Activated CD8-positive, alpha-beta T cell treated with anti-CD3 and anti-CD28 coated beads for 36 hours (primary cell): ENCODE measurements at places on chromosomes 1 and 21.

DNA sequence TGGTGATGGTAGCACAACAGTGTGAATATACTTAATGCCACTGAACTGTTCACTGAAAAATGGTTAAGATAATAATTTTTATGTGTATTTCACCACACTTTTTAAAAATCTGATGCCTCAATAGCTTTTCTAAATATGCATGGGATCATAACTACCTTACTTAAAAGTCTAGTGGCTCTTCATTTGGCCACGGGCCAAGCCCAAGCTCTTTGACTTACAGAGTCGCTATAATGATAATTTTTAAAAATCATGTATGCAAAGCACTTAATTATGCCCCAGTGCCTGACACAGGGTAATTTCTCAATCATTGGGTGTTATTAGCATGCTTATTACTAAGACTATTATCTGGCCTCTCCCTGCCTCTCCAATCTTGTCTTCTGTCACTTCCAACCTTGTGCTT lies 7.6 kb upstream of the CNN3 start:
- no peak for DNase-seq

DNA sequence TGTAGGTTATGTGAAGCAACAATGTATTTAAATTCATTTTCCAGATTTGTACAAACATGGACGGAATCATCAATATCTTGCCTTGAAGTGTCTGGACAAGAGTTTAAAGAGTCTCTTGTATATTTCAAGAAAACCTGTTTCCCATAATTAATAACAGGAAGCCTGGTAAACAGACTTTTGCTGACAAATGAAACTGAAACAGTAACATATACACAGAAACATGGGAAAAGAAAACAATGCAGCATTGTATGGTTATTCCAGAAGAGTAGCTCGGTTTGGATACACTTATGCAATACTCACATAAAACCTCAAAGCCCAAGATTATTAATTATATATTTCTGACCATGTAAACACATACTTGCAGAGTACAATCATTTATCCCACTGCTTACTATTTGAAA lies 265.5 kb downstream of the PTPRC start:
- DNase-seq: no peak

DNA sequence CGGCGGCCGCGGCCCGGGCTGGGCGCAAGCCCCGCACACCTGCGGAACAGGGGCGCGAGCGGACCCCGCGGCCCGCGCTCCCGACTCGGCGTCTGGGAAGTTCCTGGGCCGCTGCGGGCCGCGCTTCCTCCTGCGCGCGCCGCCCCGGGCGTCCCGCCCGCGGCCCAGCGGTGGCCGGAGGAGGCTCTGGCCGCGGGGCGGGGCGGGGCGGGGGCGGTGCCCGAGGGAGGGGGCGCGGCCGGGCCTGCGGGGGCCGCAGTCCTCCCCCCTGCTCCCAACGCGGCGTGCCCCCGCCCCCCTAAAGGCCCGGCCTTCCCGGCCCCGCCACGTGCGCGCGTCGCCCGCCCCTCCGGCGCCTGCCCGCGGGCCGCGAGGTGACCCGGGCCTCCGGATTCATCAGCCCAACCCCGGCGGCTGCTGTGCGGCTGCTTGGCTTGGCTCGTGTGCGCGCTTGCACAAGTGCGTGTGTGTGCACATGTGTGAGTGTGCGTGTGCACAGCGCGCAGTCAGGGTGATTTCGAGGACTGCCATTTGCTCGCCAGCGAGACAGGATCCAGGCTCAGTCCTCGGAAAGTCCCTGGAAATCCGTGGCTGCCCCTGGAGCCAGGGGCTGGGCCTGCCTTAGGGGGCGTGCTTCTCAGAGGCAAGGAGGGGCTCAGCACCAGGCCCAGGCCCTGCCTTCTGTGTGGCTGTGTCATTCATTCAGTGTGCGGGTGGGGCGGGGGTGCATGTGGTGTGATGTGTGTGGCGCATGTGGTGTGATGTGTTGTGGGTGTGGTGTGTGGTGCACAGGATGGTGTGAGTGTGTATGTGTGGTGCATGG lies at the start of gene C2CD2:
TSS of gene C2CD2 (minus strand) at position 188 of the 823 bp plus-strand sequence. CDS start 370 bp downstream, outside the sequence.
- DNase-seq: peak; percentile 28

DNA sequence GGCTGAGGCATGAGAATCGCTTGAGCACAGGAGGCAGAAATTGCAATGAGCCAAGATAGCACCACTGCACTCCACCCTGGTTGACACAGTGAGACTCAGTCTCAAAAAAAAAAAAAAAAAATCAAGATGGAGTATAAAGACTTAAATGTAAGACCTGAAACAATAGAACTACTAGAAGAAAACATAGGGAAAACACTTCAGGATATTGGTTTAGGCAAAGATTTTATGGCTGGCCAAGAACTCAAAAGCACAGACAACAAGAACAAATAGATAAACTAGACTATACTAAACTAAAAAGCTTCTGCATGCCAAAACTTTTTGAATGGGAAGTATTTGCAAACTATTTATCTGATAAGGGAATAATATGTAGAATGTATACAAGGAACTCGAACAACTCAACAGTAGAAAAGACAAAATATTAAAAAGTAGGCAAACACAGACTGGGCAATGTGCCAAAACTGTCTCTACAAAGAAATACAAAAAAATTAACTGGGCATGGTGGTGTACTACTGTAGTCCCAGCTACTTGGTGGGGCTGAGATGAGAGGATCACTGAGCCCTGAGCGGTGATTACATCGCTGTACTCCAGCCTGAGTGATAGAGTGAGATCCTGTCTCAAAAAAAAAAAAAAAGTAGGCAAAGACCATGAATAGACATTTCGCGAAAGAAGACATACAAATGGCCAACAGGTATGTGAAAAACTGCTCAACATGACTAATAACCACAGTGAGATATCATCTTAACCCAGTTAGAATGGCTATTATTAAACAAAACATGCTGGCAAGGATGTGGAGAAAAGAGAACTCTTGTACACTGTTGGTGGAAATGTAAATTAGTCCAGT lies 25.3 kb downstream of the DTL start:
- no peak for DNase-seq

DNA sequence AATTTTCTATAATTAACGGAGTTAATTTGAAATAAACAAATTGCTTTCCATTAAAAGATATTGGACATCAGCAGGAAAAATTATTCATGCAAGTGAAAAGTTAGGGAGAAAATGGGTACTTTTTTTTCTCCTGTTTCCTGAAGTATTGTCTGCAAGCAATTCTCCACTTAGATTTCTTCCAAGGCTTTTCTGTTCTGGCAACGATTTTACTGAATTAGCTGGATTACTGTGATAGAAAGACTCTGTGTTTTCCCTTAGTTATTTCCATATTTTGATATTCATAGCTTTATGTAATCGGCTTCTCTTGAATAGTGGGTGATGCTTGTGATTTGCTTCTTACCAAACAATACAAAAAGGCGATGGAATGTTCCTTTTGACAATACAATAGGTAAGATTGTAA lies 1333.9 kb downstream of the AMY1C start:
- DNase-seq: no peak

DNA sequence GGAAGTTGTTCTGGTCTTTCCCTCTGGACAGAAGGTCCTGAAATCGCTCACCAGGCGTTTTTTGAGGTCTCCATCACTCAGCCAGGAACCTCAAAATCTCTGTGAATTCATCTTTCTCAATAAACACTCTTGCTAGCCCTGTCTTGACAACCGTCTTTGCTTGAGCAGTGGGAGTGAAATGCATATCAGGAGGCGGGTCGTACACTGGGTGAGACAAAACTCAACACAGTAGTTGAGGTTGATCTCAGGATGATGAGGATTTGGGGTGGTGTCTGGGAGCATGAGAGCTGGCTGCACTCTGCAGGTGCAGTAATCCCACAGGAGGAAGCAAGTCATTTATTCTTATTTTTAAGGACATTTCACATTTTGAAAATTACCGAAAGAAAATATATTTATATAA lies 1.9 kb downstream of the GPR25 start:
- DNase-seq: no peak

DNA sequence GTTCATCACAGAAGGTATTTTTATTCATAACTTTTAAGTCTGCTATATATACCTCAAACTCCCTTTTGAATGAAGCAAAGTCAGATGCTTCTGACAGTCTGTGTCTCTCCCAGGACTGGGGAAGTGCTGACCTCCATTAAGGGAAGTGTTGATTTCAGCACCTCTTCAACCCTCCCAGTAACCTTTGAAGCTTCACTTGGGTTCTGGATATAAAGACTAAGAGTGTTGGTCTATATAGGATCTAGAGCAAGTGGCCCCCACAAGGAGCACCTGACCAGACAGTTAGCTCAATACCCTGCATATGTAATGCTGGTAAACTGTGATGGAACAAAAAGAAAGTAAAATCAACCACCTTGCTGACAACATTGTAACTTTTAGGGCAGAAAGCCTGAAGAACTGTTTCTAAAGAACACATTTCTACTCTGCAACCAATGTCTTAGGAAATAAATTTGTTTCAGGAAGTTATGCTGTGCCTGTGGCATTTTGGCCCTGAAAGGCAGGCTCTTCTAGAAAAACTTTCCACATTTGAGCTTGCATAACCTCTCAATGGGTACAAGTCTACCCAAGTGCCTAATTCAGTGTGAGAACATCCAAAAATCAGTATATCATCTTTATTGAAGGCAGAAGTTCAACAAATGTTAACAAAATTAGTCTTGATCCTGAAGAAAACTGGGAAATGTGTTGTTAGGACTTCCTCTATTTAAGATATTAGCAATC lies 865 bp upstream of the PTPN22 start:
- DNase-seq: peak; percentile 47

DNA sequence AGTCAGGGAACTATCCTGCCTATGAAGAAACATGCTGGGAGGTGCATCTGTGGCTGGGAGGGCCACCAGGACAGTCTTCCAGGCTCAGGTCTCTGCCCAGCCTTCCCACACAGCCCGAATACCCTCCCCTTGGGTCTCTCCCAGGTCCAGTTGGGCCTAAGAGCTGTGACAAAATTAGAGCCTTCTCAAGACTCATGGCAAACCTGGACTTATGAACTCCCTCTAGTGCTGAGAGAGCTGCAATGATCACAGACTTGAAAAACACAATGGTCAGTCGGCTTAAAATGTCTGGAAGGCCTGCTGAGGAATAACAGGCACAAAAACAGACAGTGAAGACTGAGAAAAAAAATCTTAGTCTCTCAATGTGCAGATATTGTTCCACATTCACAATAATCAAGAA lies 325.1 kb downstream of the BRINP2 start:
- no peak for DNase-seq

DNA sequence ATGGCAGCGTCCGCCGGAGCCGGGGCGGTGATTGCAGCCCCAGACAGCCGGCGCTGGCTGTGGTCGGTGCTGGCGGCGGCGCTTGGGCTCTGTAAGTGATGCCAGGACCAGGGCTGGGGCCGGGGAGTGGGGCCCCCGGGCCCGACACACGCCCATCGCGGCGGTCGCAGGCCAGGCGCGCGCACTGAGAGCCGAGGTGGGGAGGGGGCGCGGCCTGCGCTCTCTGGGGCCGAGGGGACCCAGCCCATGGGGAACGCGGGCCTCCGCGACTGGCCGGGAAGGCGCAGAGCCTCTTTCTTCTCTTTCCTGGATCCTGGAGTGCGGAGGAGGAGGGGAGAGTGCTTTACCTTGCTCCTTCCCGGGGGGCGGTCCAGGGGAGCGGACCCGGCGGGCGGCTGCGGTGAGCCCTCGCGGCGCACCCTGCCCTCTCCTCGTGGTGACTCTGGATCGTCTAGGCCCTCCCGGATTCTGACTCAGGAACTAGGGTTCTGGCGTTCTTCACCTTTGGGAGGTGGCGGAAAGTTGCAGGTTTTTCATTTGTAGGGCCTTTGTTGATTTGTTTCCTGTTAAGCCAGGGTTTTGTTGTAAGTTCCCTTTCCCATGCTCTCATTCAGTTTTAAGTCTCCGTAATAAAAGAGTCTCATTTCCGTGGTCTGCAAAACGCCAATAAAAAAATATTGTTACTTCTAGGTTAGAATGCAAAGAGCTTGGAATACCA lies 529 bp downstream of the MPZL1 start:
- DNase-seq: peak; percentile 32

GRCh38 chr1:93244298-93245069 lies 64.0 kb downstream of the CCDC18 start:
- DNase-seq: no peak

DNA sequence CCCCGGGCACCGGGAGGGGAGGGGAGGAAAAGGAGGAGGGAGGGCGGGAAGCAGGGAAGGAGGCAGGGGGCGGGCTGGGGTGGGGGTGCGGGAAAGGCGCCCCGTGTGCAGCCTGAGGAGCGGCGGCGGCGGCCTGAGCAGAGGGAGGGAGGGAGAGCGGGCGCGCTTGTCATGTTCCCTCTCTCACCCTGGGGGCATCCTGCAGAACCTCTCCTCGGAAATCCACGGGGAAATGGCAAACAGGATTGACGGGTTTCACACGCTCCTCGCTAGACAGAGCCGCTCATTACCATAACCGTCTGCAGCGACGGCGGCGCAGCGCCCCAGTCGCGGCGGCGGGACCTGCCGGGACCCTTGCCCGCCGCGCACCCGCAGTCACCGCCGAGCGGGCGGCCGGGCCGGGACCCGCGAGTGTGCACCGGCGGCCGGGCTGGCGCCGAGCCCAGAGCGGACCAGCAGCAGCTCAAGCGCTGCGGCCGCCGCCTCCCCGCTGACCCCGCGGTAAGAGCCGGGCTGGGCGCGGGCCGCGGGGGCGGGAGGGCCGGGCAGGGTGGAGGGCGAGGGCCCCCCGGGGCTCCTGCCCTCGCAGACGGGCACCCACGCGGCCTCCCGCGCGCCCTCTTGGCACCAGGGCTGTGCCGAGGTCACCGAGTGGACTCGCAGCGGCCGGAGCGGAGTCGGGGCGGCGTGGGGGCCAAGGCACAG lies at the start of gene SERTAD4:
TSS of gene SERTAD4 (plus strand) at position 286 of the 705 bp plus-strand sequence. CDS start 5,165 bp downstream, outside the sequence.
- no peak for DNase-seq

DNA sequence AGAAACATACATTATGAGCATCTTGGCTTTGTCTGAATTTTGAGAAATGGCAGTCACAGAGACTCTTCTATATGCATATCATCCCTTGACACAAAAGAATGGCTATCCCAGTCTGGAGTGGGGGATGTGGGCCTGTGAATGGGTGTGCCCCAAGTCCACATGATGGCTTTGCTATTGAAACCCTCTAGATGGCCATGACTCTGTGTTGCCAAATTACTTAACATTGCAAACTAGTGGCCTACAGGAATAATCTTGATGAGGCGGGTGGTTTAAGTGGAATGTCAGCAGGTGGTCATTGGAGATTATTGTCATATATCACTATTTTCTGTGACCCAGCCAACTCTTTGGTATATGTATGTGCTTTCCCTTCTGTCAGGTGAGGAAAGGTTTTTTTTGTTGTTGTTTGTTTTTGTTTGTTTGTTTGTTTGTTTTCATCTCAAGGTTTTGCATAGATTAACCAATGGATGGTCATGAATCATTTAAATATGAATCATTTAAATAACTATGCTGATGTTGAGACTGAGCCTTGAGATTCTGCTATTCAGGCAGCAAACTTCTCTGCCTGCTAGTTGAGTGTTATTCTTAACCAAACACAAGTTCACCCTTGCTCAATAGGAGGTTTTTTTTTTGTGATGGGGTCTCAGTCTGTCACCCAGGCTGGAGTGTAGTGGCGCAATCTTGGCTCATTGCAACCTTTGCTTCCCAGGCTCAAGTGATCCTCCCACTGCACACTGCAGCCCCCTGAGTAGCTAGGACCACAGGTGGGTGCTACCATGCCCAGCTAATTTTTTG lies 103.0 kb downstream of the NOS1AP start:
- no peak for DNase-seq

GRCh38 chr1:114094363-114094634 lies 59.4 kb downstream of the SYT6 start:
- no peak for DNase-seq

- no peak for DNase-seq
Measured at GRCh38 chr1:163981500-163982030, 577.4 kb upstream of the PBX1 start.
